ENCODE measurements at places on chromosomes 3 and 15.

- no peak for DNase-seq
Measured at GRCh38 chr15:90592131-90592881, 62.6 kb downstream of the CRTC3 start.

GRCh38 chr15:20345401-20345958 is 196.1 kb downstream of the GOLGA6L6 start:
- DNase-seq: peak; percentile 39

DNA sequence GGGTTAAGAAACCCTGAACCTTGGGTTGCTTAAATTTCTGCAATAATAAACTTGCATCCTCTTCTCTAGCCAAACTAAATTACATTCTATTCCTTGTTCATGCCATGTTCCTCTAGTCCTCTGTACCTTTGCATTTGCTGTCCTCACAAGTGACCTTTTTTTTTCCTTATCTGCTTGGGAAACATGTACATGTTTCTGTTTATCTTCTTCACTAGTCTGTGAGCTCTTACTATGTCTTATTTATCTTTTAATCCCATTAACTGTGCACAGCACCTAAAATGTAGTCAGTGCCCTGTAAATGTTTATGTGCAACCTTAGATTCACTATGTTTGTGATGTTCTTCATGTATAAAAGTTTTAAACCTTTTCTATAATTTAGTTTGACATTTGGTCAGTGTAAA is 61.9 kb downstream of the REC114 start:
- DNase-seq: no peak

DNA sequence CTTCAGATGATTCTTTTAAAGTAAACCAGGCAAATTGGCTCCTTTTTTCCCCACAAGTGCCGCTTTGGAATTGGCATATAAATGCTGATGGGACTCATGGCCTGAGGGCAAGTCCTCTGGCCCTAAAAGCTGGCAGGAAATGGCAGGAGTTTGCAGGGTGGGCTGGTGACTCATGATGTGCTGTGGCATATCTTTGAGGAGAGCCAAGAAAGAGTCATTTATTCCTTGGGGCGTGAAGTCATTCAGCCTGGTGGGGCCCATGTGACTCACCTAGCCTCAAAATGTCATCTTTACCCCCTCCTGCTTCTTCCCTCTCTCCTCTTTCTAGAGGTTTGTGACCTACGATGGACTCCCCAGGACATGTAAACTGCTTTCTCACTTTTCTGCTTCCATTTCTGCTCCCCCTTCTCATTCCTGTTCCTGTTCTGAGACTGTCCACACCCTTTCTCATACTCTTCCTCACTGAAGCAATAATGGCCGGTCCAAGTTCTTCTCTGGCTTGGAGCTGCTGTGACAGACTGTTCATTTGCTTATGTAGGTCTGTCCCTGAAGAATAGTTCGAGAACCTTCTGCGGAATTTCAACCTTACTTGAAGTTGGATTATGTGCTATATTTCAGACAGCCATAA is 326.1 kb downstream of the SATB1 start:
- no peak for DNase-seq

DNA sequence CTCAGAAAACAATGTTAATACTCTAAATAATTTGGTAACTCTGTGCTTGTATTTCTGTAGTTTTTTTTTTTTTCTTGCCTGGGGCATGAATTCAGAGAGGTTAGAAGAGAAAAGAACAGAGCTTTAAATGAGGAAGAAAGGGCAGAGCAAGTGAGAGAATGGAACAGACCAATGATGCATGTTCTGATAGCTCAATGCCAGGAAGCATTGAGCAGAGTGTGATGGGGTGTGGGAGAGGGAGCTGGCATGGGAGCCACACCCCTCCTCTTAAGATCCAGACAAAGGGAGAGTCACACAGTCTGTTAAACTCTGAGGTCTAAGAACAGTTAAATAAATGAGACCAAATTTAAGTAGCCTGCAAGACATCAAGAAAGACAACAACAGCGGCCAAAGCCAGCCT is 538.6 kb downstream of the TUSC7 start:
- no peak for DNase-seq

- no peak for DNase-seq
Measured at GRCh38 chr3:109328202-109328601, 9.1 kb downstream of the DPPA4 start.

DNA sequence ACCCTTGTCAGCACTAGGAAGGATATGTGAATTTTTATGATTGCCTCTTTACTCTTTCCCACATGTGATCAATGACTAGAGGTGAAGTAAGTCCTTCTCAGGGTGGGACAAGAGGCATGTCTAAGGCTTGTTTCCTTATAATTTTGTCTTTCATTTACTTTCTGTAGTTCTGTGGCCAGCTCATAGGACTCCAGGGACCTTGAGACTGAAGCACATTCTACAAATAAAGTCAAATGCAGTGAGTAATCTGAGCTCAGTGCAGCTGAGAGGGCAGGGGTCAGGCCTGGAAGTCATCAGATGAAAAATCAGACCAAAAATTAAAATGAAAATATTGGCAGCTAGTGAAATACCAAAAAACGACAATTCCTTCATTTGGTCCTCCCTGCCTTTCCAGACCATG is 424.7 kb upstream of the THBS1 start:
- DNase-seq: no peak

DNA sequence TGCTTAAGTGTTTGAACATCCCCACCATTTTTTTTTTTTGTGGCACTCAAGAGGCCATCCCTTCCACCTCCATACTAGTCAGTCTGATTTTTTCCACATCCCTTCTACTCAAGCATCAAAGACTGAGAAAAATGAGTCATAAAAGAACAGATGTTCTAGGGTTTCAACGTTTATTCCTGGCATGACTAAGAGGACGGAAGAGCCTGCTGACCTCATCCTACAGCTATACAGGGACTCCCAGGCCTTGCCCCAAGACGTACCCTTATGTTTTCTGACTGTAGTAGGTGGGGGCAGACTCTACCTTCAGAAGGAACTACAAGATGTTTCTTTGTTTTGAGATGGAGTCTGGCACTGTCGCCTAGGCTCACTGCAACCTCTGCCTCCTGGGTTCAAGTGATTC is 3.3 kb upstream of the ITPKA start:
- no peak for DNase-seq

GRCh38 chr15:22880981-22881738 is 42.7 kb downstream of the NIPA2 start:
- DNase-seq: no peak

GRCh38 chr3:72380711-72381493 is 467.3 kb downstream of the SHQ1 start:
- no peak for DNase-seq

DNA sequence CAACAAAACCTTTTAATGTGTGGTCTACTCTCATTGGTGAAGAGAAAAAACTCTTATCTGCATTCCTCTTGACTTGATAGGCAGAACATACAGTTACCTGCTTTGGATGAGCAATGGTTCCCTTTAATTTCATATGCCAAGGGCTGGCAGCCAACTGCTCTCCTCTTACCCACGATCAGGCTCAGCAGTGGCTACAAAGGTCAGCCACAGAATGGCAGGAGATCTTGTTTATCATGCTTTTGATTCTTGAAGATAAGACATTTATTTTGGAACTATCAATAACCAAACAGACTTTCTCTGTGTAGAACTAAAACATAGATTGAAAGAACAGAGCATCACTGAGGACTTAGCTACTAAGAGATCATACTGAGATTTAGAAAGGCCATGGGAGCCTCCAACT is 6.1 kb upstream of the IREB2 start:
- DNase-seq: no peak

DNA sequence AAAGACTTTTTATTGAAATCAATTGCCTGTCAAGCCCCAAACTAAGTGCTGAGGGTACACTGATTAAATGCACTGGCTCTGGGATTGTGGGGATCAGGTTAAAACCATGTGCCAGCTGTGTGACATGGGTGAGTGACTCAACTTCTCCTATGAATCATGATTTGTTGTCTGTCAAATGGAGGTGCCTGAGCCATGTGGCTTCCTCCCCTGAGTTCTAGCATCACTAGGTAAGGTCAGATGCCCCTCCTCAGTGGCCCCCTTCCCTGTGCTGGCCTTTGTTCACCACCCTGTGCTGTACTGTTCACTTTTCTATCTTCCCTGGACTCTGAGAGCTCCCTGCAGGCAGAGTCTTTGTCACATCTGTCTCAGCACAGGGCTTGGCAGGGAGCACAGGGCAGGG is 43.6 kb upstream of the ATP2B2 start:
- no peak for DNase-seq

- DNase-seq: no peak
Measured at GRCh38 chr3:99866261-99866761, 48.6 kb downstream of the CMSS1 start.
